ENCODE measurements at places on chromosomes 16 and 17.

- DNase-seq, result no peak
Measured at GRCh38 chr17:8574687-8575086, 55.8 kb downstream of the MYH10 start.

DNA sequence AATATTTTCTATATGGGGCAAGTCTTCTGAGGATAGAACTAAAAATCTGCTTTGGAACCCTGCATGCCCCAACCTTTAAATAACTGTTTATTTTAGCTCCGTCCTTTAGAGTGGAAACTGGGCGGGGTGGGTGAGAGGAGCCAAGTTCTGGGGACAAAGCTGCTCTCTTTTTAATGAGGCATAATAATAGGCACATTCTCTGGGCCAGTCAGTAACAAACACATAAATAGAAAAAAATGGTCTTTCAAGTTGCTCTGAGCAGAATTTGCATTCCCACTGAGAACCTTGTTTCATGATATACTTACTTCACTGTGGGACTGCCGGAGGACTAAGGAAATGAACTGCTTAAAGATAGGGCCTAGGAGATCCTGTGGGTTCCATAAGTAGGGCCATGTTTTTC is 51.5 kb downstream of the KNOP1 start:
- DNase-seq, result peak; percentile 42

GRCh38 chr17:27296428-27296979 is 2.6 kb downstream of the WSB1 start:
- no peak for DNase-seq

DNA sequence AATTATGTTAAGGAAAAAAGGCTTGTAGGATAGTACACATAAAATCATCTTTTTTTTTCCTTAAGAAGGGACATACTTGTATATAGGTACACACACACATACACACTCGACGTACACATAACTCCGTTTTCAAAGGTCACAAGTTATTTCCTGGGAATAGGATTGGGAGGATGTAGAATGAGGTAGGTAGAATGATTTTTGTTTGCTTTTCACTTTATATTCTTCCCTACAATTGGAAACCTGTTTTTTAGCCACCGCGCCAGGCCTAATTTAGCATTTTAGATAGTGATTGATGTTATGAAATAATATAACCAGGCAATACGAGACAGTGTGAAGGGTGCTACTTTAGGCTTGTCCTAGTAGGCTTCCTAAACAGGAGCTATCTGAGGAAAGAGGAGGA is 1.8 kb upstream of the HAPSTR1 start:
- no peak for DNase-seq

DNA sequence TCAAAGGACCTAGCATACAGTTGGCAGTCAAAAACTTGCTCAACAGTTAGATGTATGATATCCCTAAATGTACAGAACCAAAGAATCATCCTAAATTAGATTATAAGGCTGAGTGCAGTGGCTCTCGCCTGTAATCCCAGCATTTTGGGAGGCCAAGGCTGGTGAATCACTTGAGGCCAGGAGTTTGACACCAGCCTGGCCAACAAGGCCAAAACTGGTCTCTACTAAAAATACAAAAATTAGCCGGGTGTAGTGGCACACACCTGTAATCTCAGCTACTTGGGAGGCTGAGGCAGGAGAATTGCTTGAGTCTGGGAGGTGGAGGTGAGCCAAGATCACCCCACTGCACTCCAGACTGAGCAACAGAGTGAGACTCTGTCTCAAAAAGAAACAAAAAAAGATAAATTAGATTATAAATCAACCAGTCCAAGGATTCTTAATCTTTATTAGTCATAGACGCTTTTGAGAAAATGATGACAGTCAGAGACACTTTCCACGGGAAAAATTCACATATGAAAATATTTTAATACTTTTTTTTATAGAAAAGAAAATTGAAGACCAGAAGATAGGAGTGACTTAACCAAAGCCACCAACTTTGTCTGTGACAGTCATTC is 77.6 kb downstream of the MMD start:
- DNase-seq, result no peak

GRCh38 chr17:41498276-41498675 is 7.1 kb downstream of the KRT13 start:
- no peak for DNase-seq

DNA sequence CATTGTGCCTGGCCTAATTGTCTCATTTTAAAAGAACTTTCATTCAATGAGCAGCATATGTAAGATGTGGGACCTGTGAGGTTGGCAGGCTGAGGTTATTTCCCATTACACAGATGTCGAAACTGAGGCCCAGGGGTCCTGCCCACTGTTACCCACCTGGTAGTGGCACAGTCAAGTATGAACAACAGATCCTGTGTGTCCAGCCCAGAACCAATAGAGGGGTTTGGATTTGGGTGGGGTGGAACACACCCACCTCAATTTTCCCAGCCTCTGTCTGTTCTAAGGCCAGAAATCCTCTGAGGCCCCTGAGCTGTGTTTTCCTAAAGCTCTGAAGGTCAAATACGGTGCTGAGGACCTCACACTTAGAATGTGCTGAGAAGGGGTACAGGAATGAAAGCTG is 179.5 kb downstream of the XYLT1 start:
- DNase-seq, result no peak

All from occipital lobe (tissue), 3 donors.